ENCODE measurements at places on chromosomes 1 and 21. TPM values are rescaled to one million over a fixed set of nuclear protein-coding genes. Genes with fewer than 3 reads are reported as not detected.

ARL8A gene
- 37.7 TPM for total RNA-seq

LTN1 gene
- 10.5 TPM for total RNA-seq

- DNase-seq: peak; percentile 31
These were observed 50.7 kb upstream of the ST6GALNAC3 start for GRCh38 chr1:76023669-76024435.

- DNase-seq: no peak
These were observed 172.5 kb downstream of the ST6GALNAC5 start for GRCh38 chr1:77039739-77040138.

DNA sequence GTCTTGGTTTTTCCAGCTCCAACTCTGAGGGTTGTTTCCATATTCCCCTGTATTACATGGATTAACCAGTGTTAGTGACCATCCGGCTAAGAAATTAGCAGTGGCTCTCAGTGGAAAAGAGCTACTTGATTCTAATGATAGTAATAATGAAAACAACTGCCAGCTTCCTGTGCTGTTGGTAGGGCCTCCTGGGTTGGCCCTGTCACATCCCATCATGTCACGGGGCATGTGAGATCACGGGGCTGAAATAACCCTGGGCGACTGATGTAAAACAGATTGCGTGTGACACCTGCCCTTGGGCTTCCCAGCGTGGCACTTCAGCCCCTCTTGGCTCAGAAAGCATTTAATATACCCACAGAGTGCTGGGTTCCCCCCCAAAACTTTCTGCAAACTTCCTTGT is 149.0 kb downstream of the ROR1 start:
- DNase-seq: no peak

DNA sequence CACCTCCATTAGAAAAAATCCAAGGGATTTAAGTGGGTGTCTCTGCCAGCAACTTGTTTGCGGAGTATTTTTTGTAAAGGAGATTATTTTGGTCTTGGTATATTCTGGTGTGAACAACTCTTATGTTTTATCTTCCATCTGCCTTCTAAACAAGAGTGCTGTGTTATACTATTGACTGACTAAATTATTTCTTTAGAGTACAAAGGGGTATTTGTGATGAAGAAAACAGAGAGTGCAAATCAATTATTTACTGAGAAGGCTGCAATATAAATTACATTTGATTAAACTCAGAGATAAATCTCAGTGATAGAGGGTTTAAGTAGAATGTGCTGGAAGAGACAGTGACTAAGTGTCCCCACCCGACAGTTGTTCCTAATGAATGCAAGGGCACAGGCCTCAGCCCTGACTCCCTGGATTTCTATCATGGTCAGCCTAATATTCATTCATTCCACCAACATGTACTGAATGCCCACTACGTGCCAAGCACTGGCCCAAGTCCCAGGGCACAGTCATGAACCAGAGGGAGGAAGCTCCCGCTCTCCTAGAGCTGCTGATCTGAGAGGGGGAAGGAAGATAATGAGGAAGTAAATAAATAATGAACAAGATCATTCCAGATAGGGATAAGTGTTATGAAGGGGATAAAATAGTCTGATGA is 196.9 kb upstream of the C8B start:
- DNase-seq: no peak

- DNase-seq: peak; percentile 48
These were observed 19.3 kb downstream of the IARS2 start for GRCh38 chr1:220113136-220113695.

DNA sequence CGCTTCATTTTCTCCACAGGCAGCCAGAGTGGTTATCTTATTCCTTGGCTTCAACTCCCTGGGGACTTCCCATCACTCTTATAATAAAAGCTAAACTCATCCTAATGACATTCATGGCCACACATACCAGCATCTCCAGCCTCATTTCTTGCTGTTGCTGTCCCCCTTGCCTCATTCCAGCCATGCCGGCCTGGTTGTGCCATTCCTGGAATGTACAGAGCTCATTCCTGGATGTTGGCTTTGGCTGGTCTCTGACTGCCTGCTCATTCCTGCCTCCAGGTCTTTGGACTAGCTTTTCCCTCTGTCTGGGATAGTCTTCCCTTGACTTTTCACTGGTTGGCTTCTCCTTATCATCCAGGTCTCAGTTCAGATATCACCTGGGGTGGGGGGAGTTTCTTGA is 2.4 kb upstream of the PEF1 start:
- DNase-seq: no peak

OR2L5 gene
- 1.3 TPM for total RNA-seq

CPLANE2 gene
- 20.7 TPM for total RNA-seq

HMGCS2 gene
- total RNA-seq: not detected

GRCh38 chr1:113012149-113012548 is 56.2 kb upstream of the SLC16A1 start:
- DNase-seq: no peak

GRCh38 chr1:192170196-192170984 is 12.1 kb downstream of the RGS18 start:
- peak; percentile 77 for DNase-seq

DNA sequence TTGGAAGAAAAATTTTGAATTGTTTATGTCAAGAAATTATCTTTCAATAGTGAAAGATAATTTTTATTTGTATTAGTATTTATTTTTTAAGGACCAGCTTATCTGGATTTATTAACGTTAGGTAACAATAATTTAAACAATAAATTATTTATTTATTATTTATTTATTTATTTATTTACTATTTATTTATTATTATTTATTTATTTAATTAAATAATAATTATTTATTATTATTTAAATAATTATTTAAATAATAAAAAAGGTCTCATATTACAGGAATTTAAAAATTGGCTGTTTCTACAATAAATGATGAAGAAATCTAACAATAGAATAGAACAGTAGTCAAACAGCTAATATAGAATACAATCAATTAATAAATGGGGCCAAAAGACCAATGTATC is 618.7 kb upstream of the BRINP3 start:
- DNase-seq: no peak

DNA sequence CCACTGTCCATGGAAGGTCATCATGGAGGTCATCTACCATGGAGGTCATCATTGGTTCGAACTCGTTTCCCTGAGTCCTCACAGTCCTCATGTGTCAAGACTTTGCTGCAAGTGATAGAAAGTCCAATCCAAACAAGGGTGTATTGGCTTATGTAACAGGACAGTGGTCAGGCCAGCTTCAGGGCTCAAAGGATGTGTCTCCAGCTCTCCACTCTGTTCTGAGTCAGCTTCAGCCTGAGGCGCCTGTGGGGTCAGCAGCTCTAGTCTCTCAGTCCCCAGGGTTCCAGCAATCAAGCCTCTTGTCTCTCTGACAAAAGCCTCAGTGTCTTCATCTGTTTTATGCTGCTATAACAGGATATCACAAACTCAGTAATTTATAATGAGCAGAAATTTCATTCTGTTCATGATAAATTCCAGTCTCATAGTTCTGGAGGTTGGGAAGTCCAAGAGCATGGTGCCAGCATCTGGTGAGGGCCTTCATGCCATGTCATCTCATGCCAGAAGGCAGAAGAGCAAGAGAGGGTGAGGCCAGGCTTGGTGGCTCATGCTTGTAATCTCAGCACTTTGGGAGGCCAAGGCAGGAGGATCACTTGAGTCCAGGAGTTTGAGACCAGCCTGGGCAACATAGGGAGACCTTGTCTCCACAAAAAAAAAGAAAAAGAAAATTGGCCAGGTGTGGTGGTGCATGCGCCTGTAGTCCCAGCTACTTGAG is 19.5 kb downstream of the A3GALT2 start:
- DNase-seq: no peak

- DNase-seq: peak; percentile 77
These were observed 50.2 kb downstream of the KCNJ6 start for GRCh38 chr21:37866027-37866426.

PPIH gene
- 18.0 TPM for total RNA-seq

DNA sequence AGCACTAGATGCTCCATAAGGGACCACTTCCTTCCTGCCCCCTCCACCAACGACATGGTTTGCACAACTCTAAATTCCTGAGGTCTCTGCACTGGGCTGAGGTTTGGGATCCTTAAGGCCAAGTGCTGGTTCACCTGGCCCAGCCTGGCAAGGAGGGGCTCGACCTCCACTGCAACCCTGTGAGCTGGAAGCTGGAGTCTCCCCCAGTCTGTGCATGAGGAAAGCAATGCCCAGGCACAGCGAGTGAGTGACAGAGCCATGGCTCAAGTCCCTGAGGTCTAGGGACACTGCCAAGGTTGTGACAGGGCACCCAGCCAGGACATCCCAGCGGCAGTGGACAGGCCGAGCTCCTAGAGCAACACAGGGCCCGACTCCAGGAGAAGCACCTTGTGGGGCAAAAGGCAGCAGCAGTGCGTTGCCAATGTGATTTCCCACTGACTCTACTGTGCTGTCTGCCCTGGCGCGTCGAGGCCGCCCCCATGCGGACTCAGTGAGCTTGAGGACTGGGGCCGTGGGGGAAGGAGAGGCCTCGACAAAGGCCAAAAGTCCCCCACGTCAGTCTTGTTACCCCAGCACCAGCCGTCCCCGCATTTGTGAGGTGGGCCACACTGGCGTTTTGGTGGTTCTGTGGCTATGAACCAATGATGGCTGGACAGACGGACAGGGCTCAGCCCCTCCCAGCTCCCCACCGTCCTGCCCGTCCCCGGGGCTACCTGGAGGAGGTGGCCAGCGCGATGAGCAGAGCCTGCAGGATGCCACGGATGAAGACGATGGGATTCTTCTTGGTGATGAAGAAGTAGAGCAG is 30.0 kb downstream of the PODN start:
- no peak for DNase-seq

ZNF326 gene
- total RNA-seq: 12.4 TPM

- DNase-seq: peak; percentile 57
These were observed 630 bp downstream of the MTF2 start for GRCh38 chr1:93079685-93080141.

DNA sequence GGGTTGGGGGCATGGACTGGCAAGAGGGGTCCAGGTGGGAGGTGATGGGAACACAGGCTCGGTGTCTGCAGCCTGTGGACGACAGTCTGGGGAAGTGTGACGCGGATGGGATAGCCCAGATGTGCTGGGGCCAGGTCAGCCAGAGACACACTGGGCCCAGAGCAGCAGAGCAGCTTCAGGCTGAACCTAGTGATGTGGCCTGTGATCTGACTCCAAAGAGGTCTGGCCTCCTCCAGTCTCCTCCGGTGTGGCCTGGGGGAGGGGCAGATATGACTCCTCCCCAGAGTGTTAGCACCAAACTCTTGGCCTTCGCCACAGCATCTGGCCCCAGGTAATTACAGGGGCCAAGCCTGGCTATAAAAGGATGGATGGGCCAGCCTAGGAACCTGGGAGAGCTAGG is 13.5 kb downstream of the EFNA3 start:
- DNase-seq: no peak
